Inflammatory macrophage treated with lipopolysaccharide for 1 hour (primary cell): ENCODE measurements at places on chromosomes 6 and 20.

- DNase-seq: no peak
Measured at GRCh38 chr20:23295934-23296333, 54.7 kb upstream of the NXT1 start.

GRCh38 chr20:37903317-37904007, 535 bp downstream of the VSTM2L start:
- no peak for DNase-seq

DNA sequence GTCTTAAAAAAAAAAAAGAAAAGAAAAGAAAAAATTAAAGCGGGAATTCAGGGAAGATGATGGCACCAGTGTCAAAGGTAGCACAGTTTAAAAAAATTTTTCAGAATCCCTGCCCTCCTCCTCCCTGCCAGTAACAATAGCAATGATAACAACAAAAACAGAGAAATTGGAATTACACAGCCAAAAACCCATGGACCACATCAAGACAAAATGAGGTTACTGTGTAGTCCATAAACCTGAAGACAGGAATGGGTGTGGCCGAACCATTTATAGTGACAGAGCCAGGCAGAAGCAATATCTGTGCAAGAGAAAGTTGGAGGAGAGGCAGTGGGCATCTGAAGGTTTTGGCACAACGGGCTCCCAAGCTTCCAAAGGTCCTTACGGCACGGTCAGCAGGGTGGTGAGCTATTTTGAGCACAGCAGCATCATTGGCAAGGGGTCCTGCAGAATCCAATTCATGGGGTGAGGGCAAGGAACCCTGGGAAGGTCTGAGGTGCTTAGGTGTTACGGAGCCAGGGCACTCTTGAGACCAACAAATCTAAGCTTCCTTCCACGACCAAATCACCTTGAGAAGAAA, 202.3 kb downstream of the GMPR start:
- no peak for DNase-seq

- peak; percentile 29 for DNase-seq
Measured at GRCh38 chr6:36131511-36132245, 1.4 kb downstream of the MAPK13 start.

DNA sequence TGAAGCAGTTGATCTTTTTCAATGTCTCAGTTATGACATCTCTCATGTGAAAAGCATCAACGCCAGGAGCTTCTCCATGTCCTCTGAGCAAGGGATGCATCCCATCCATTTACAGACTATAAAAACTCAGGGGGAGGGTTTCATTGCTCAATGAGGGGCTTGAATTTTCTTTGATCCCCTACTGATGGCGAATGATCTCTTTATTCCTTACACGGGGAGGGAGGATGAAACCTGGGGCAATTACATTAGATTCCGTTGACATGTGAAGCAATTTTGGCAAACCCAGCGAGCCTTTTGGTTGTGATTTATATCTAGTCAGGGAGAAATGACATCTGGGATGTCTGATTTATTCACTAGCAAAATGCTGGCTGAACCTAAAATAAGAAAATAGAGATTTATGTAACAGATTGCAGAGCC, 268.9 kb downstream of the HIVEP2 start:
- no peak for DNase-seq

GRCh38 chr6:7469696-7470095, 71.8 kb upstream of the DSP start:
- DNase-seq: no peak

GRCh38 chr6:72580281-72580940, 41.5 kb upstream of the KCNQ5 start:
- DNase-seq: peak; percentile 75

GRCh38 chr6:45631396-45631795, 253.7 kb upstream of the SUPT3H start:
- DNase-seq: peak; percentile 58

GRCh38 chr20:45445805-45446562, 23.6 kb upstream of the WFDC2 start:
- DNase-seq: no peak

- DNase-seq: no peak
Measured at GRCh38 chr20:58038123-58038654, 190.3 kb downstream of the ANKRD60 start.

- DNase-seq: peak; percentile 74
Measured at GRCh38 chr6:137722749-137723272, 144.2 kb upstream of the TNFAIP3 start.

GRCh38 chr6:136524936-136525413, 25.2 kb downstream of the MAP7 start:
- DNase-seq: no peak

DNA sequence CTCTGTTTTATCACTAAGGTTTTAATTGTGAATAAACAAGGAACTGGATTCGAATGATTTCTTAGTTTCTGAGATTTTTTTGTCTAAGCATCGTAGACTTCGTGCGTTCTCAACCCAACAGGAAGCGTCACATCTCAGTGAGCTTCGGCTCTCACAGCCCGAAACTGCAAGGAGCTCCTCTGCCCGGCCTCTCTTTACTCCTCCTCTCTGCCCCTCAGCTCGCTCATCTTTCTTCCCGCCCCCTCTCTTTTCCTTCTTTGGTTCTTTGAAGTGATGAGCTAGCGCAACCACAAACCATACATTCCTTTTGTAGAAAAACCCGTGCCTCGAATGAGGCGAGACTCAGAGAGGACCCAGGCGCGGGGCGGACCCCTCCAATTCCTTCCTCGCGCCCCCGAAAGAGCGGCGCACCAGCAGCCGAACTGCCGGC, 480 bp upstream of the NT5E start:
- no peak for DNase-seq

- no peak for DNase-seq
Measured at GRCh38 chr20:25504366-25505135, 80.8 kb downstream of the NINL start.

DNA sequence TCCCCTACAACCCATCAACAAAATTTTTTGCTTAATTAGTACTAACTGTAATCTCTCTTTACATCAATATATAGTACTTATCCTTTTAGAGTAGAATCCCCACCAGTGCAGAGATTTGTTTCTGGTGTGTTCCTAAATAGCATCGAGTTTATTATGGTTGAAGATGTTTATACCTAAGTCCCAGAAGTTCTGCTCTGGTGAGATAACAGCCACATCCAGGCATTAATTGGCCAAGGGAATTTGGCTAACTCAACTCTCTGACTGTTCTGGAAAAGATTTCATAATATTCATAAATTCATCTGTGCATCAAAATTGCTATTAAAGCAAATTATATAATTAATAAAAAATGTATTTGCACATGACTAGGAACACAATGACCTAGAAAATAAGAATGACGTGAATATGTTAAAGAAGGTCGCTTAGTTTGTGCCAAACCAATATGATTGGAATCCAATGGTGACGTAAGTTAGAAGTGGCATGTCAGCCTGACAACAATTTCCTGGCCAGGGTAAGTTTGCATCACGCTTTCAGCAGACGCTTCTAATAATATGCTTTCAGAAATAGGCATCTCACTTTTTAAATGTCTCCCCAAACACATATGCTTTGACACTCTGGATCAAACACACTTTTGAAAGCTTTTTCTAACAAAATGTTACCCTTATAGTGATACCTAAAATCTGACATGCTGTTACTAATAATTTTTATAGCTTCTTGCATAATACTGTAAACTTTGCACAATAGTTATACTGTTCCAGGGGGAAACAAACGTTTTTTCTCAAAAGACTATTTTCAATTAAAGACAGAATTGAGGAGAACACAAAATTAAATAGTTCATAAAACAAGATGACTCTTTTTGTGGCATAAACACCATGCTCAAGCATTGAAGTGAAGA, 236.7 kb downstream of the TENT5A start:
- no peak for DNase-seq

GRCh38 chr6:16273256-16273655, 34.9 kb downstream of the GMPR start:
- DNase-seq: no peak

DNA sequence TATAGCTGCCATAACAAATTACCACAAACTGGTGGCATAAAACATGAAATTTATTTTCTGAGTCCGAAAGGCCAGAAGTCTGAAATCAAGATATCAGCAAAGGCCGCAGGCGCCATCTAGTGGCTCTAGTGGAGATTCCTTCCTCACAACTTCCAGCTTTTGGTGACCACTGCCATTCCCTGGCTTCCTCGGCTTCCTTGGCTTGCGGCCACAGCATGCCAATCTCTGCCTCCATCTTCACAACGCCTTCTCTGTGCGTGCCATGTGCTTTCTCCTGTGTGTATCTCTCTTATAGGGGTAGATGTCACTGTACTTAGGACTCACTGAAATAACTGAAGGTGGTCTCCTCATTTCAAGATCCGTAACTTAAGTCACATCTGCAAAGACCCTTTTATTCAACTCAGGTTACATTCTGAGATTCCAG, 5.4 kb upstream of the PLAGL1 start:
- peak; percentile 94 for DNase-seq

DNA sequence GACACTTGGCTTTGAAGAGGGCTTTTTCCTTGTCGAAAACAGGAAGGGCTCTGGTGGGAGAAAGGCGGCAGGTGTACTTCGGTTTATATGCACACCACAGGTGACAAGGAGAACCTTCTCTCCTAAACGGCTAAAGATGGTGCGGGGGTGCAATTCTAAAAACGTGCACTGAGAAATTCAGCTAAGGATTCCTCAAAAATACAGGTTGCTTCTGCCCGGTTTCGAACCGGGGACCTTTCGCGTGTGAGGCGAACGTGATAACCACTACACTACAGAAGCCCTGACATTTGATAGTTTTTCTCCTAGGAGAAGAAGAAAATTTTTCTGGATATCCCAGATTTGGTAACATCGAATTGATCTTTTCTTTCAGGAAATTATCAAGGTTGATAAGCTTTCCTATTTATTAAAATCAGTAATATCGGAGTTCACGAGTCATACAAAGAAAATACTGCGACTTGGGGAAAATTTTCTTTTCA, 32.0 kb downstream of the POM121L2 start:
- peak; percentile 14 for DNase-seq

DNA sequence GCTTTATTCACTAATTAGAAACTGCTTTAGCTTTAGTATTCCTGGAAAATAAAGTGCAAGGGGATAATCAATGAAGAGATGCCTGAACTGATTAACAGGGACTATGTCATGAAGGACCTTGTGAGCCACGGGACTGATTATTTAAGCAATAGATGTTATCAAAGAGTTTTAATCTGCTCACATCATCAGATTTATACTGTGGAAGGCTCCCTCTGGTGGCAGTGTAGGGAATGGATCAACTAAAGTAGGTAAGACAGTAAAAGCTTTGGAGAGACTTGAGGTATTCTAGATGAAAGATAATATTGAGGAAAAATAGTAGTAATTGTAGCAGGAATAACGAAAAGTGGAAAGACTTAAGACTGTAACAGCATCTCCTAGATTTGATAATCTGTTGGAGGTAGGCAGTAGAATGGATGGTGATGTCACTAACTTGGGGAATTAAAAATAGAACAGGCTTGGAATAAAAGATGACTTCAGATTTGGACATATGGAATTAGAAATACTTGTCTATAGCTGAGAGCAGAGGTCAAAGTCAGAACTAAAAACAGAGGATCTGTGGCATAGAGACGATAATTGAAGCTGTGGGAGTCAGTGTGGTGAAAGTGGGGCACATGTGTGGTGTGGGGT, 80.3 kb upstream of the HTR1E start:
- DNase-seq: peak; percentile 15

- DNase-seq: peak; percentile 98
Measured at GRCh38 chr6:101760843-101761621, 367.5 kb downstream of the GRIK2 start.

DNA sequence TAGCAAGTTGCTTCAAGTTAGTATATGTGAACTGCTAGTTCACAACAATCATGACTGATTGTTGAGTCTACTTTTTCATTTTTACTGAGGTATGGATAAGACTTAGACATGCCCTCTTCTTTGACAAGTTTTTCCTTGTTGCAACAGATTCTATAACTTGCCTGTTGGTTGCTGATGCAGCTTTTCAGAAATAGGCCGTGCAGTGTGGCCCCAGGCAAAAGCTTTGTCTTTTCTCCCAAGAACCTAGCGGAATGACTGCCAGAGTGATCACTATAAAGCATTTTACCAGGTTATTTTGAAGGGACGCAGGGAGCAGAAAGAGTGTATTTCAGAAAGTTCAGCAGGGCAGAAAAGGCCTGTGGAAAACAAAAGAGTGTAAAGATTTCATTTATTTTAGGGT, 16.0 kb downstream of the HECA start:
- DNase-seq: no peak

DNA sequence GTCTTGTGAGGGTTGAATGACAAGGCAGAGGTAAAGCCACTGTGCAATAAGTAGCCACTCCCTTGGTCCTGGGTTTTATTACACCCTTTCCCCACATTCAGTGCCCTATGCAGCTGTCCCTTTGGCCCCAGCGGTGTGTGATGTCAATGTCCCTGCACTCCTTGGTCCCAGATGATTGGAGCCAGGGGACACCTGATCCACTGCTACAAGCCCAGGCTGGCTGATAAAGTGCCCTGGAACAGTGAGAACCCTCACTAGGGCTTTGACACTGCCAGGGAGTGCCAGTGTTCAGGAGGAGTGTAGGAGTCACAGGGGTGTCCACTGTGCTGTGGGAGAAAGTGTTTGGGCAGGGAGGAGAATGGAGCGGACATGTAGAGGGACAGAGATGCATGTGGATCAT, 30.4 kb downstream of the GABRR1 start:
- no peak for DNase-seq

DNA sequence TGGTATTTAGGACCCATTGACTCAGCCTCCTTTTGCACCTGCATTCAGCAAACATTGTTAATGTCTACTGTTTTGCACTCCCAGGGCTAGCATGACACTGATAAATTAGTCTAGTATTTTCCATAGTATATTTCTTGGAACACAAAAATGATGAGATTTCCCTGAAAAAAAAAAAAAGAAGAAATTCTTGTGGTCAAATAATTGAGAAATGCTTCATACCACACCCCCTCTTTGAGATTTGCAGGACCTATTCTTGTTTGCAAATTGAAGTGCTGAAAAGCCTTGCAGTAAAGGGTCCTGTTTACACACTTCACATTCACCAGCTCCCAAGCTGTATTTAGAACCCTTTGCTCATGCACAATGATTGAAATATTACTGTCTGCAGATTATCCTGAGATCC, 36.3 kb upstream of the CLIC5 start:
- peak; percentile 65 for DNase-seq

- no peak for DNase-seq
Measured at GRCh38 chr20:49570828-49571552, 3.1 kb upstream of the PTGIS start.

DNA sequence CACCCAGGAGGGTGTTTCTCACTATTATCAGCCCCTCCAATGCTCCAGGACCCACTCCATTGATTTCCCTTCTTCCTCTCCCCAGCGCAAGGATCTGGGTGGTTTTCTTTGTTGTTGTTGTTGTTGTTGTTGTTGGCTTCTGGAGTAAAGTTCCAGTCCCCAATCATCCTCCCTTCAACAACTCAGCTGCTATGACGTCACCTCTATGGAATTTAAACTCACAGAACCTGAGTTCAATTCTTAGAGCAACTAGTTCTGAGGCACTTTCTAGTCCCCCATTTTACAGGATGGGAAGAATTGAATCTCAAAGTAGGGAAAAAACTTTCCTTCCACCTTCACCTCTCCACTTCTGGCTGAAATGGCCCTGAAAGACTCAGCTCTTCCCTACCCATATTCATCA, 9.7 kb upstream of the WFDC8 start:
- DNase-seq: no peak

DNA sequence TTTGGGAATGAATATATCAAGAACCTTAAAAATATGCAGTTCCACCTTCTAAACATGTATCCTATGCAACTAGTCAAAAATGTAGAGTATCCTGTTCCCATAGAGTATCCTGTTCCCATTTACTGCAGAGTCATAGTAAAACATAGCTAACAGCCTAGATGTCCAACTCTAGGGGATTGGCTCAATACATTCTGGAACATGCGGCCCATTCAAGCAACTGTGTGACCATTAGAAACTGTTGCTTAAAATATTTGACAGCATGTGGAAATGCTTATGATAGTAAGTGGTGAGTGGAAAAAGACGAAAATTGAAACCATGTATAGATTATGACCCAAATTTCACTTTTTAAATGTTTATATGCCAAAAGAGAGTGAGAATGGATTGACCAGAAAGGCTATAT, 11.2 kb downstream of the FOXP4 start:
- DNase-seq: no peak
